ENCODE measurements at places on chromosomes 3 and 15. TPM values are rescaled to one million over a fixed set of nuclear protein-coding genes. Genes with fewer than 3 reads are reported as not detected.

DNA sequence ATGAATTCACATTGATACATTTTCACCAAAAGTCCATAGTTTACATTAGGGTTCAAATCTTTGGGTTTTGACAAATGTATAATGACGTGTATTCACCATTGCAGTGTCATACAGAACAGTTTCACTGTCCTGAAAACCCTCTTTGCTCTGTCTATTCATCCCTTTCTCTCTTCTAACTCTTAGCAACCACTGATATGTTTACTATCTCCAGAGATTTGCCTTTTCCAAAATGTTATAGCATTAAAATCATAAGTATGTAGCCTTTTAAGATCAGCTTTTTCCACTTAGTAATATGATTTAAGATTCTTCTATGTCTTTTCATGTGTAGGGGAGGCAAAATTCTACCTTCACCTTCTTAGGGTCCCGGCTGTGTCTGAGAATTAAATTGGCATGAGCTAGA, 203.8 kb downstream of the TPRG1 start:
- H3K4me3 ChIP-seq, result no peak overlapping the region
- H3K4me1 ChIP-seq, result no peaks in the 10 kb centered on the region
- no peaks in the 10 kb centered on the region for H3K36me3 ChIP-seq
- no peak for DNase-seq
- no peak overlapping the region for H3K27ac ChIP-seq
- no peaks in the 10 kb centered on the region for H3K27me3 ChIP-seq

GRCh38 chr3:150033721-150034120, 63.0 kb upstream of the PFN2 start:
- no peak overlapping the region for H3K4me3 ChIP-seq
- DNase-seq, result no peak
- H3K4me1 ChIP-seq, result no peaks in the 10 kb centered on the region
- H3K36me3 ChIP-seq, result no peaks in the 10 kb centered on the region
- no peaks in the 10 kb centered on the region for H3K27me3 ChIP-seq

DNA sequence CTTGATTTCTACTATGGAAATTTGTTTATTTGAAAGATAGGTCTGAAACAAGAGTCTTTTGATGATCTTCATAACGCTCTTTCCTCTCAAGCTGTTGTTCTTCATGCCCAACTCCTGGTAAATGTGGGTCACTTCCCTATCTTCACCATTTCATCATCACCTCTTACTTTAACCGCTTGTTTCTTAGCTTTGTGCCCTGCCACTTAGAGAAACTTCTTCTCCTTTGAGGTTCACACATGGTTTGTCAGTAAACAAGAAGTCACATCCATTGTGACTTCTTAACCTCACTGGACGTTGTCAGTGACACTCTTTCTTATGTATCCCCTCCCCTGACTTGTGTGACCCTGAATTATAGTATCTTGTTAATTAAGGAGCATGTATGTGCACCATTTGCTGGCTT, 16.9 kb upstream of the P2RY13 start:
- no peak for DNase-seq
- H3K4me1 ChIP-seq, result no peaks in the 10 kb centered on the region
- no peaks in the 10 kb centered on the region for H3K36me3 ChIP-seq
- no peaks in the 10 kb centered on the region for H3K27me3 ChIP-seq
- no peak overlapping the region for H3K27ac ChIP-seq

DNA sequence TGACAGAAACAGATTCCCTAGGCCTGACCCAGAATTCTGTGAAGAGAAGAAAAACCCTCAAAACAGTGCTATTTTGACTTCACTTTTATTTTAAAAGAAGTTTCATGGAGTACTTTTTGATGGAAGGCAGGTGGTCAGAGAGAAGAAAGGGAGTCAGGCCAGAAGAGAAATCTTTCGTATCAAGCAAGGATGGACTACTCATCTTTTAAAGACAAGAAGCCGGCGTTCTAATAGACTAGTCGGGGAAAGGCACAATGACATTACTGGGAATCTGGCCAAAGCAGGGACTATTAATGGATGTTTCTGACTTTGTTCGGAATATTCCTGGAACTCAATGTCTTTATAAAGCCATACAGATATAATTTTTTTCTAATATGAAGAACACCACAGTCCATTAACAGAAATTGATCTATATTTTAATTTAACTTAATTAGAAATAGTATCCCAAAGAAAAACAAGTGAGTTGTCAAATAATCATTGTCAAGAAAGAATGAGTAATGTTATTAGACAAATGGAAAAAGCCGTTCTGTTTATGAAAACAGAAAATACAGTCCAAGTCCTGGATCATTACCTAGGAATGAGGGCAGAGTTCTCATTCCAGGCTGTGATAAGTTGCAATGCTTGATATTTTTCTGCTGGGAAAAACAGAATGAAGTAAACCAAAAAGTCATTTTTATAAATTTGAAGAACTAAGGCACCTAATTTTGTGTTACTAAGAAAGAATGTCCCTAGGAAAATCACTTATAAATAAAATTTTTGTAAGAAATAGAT, 23.7 kb upstream of the PCOLCE2 start:
- DNase-seq, result no peak
- no peaks in the 10 kb centered on the region for H3K36me3 ChIP-seq
- no peaks in the 10 kb centered on the region for H3K4me1 ChIP-seq
- no peak overlapping the region for H3K4me3 ChIP-seq

- no peak overlapping the region for H3K4me3 ChIP-seq
- no peak for DNase-seq
- H3K27ac ChIP-seq, result no peak overlapping the region
- H3K4me1 ChIP-seq, result no peaks in the 10 kb centered on the region
Observed at GRCh38 chr15:43529141-43529540, 11.7 kb downstream of the MAP1A start.

- no peak for DNase-seq
- H3K36me3 ChIP-seq, result no peaks in the 10 kb centered on the region
- no peaks in the 10 kb centered on the region for H3K4me1 ChIP-seq
- H3K27me3 ChIP-seq, result no peaks in the 10 kb centered on the region
Observed at GRCh38 chr3:78130741-78131290, 1090.9 kb downstream of the ROBO2 start.

DNA sequence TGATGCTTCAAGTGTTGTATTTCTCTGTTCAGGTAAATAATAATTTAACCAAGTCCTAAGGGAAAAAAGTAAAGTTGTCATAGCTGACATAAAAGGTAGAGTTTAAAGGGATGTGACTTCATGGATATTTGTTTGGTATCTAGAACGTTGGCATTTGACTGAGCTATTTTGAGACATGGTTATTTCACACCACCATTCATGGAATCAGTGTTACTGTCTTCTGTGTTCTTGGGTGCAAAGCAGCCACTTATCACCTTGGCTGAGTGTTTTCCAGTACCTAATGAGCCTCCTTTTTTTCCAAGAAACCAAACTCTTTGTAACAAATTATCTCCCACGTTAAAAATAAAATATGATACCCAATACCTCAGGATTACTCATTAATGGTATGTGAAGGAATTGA, 155.8 kb downstream of the GHSR start:
- no peak for DNase-seq
- no peaks in the 10 kb centered on the region for H3K36me3 ChIP-seq
- H3K27me3 ChIP-seq, result no peaks in the 10 kb centered on the region
- peaks cover 7% of the 10 kb centered on the region for H3K4me1 ChIP-seq
- no peak overlapping the region for H3K27ac ChIP-seq
- no peak overlapping the region for H3K4me3 ChIP-seq

- peaks cover 60% of the 10 kb centered on the region for H3K4me1 ChIP-seq
- no peak for DNase-seq
- no peaks in the 10 kb centered on the region for H3K36me3 ChIP-seq
- H3K27me3 ChIP-seq, result no peaks in the 10 kb centered on the region
- H3K4me3 ChIP-seq, result peak overlapping the region; percentile 51
Observed at GRCh38 chr3:50237133-50237651, 1.2 kb downstream of the GNAI2 start.

DNA sequence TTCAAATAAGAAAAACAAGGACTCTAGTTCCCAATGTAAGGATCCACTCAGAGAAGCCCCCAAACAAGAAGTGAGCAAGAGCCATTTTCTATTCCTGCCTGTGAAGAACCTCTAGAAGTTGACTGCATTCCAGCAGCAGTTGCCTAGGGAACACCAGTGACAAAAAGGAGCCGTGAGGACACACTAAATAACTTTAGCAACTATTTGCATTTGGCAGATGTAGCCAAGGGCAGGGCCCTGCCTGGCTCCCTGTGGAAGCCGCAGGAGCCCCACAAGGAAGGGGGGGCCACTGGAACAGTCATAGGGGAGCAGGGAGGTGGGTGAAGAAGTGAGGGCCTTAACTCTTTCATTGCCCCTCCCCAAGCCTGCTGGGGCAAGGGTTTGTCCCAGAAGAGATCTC, 470.2 kb upstream of the PROK2 start:
- H3K27ac ChIP-seq, result peak overlapping the region; percentile 29
- DNase-seq, result peak; percentile 40
- H3K27me3 ChIP-seq, result no peaks in the 10 kb centered on the region
- no peaks in the 10 kb centered on the region for H3K36me3 ChIP-seq
- H3K4me3 ChIP-seq, result no peak overlapping the region
- H3K4me1 ChIP-seq, result peaks cover 18% of the 10 kb centered on the region

DNA sequence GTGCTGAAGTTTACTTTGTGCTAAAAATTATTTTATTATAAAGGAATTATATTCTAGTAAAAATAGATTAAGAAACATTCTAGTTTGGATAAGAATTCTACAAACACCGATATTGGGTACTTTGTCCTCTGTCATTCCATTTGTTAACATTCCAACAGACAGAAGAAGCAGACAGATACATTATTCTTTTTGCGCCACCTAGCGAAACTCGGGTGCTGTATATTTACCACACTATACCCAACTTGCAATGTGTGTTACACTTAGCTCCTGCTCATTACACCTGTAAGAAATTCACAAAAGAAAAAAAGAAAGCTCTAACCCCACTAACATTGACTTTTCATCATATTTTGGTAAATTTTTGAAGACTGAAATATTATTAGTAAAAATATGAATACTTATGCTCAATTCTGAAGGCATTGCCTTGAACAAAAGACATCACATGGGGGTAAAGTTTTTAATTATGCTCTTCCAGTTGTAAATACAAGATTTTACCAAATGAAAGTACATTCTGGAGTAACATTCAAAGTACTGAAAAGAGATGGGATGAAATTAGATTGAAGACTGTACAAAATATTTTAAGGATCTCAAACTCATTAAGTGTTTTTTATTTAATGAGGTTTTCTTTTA, 136.5 kb upstream of the MLF1 start:
- H3K4me1 ChIP-seq, result peaks cover 7% of the 10 kb centered on the region
- no peaks in the 10 kb centered on the region for H3K27me3 ChIP-seq
- H3K27ac ChIP-seq, result no peak overlapping the region
- no peak overlapping the region for H3K4me3 ChIP-seq

- peaks cover 58% of the 10 kb centered on the region for H3K4me1 ChIP-seq
- DNase-seq, result no peak
- peak overlapping the region; percentile 62 for H3K27ac ChIP-seq
Observed at GRCh38 chr3:52896613-52897012, 735 bp downstream of the STIMATE start.

DNA sequence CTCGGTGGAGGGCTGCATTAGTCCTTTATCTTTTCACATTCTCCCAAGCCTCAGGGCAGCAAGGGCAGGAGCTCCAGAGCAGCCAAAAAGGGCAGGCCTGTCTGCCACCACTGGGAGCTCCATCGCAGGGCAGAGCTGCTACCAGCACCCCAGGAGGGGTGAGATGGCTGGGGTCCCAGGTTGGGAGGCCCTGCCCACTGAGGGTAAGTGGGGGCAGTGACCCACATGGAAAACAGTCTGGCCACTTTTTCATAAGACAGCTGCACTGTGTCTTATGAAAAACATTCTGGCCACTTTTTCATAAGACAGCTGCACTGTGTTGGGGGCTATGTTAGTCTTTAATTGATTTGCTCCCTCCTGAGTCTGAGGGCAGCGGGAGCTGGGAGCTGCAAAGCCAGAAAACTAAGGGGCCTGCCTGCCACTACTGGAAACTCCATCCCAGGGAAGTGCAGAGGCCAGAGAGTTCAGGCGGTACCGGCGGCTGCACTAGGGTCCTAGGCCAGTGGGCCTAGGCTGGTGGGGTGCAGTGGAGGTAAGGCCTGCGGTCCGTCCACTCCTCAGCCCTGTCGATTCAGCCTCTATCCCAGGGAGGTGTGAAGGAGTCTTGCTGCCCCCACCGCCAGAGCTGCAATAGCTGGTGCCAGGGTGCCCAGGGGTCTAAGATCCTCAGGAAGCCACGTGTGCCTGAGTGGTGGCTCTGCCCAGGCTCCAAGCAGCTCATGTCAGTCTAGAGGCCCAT, 45.4 kb downstream of the TMCO5A start:
- DNase-seq, result no peak
- H3K4me3 ChIP-seq, result no peak overlapping the region
- H3K36me3 ChIP-seq, result no peaks in the 10 kb centered on the region

DNA sequence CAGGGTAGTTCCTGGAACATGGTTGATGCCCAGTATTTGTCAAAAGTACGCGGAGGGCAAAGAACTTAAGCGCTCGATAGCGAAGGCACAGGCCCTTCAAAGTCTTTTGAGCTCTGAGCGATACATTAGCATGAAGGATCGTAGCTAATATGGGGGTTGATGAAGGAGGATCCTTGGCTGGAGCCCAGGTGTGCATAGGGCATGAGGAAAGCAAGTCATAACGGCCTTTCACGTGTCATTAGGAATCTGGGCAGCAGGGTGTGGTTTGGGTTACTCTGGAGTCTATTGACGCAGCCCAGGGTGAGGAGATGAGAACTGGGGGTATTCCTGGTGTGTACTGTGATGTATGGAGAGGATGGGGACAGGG, 31.7 kb downstream of the SPINK8 start:
- H3K4me1 ChIP-seq, result peaks cover 39% of the 10 kb centered on the region
- no peaks in the 10 kb centered on the region for H3K36me3 ChIP-seq
- peak overlapping the region; percentile 74 for H3K4me3 ChIP-seq
- peak overlapping the region; percentile 94 for H3K27ac ChIP-seq

DNA sequence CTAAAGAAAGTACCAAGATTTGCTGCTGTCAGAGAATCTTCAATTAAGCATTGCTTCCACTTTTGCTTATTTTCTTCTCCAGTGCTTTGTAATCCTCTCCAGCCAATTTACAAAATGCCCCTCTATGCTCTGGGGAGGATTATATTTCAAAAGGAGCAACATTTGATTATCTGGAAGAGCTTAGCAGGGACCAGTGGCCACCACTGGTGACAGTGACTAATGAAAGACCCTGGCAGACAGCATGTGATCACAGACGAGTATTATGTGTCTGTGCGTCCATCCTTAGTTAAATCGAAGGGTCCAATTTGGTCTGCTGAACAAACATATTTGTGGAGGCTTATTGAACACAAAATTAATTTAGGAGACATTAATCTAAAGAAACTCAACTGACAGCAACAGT, 152.6 kb downstream of the ZNF621 start:
- no peak overlapping the region for H3K4me3 ChIP-seq
- no peak for DNase-seq
- no peaks in the 10 kb centered on the region for H3K4me1 ChIP-seq
- no peak overlapping the region for H3K27ac ChIP-seq
- no peaks in the 10 kb centered on the region for H3K36me3 ChIP-seq

- no peaks in the 10 kb centered on the region for H3K27me3 ChIP-seq
- no peak for DNase-seq
- H3K27ac ChIP-seq, result no peak overlapping the region
- no peak overlapping the region for H3K4me3 ChIP-seq
Observed at GRCh38 chr3:63130625-63131024, 147.5 kb upstream of the SYNPR start.

- no peak for DNase-seq
- H3K27me3 ChIP-seq, result no peaks in the 10 kb centered on the region
- no peaks in the 10 kb centered on the region for H3K36me3 ChIP-seq
- no peak overlapping the region for H3K4me3 ChIP-seq
- no peak overlapping the region for H3K27ac ChIP-seq
Observed at GRCh38 chr3:99674086-99674789, 35.8 kb downstream of the COL8A1 start.

The PIF1 gene
- not detected for total RNA-seq

The GOLGA8Q gene
- total RNA-seq, result 0.26 TPM

The IQGAP1 gene
- total RNA-seq, result 79.6 TPM

The SLCO3A1 gene
- total RNA-seq, result 12.9 TPM

The GOLGA8R gene
- 6.6 TPM for total RNA-seq

Data from body of pancreas (tissue), 4 donors.